ENCODE measurements at places on chromosomes 5 and 9.
A peak's percentile ranks its signal among the peaks of the same experiment; 100 is the strongest.

- DNase-seq = no peak
Observed at GRCh38 chr5:133785182-133785581, 172.8 kb upstream of the FSTL4 start.

DNA sequence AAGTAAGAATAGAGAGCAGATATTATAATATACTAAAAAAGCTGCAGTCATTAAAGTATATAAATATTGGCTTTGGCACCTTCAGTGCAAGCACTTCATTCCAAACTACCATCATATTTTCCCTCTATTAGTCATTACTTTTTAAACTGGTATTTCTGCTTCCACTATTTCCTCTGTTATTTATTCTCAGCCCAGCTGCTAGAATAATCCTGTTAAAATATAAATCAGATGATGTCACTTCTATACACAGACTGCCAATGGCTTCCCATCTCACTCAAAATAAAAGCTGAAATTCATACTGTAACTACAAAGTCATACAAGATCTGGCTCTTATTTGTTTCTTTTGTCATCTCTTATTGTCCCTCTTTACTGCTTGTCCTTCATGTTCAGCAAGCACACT lies 432.9 kb downstream of the TLE4 start:
- no peak for DNase-seq

- DNase-seq = no peak
Observed at GRCh38 chr5:154403776-154404387, 41.9 kb upstream of the SAP30L start.

GRCh38 chr5:110414360-110414759 lies 312.1 kb downstream of the TMEM232 start:
- DNase-seq = no peak

DNA sequence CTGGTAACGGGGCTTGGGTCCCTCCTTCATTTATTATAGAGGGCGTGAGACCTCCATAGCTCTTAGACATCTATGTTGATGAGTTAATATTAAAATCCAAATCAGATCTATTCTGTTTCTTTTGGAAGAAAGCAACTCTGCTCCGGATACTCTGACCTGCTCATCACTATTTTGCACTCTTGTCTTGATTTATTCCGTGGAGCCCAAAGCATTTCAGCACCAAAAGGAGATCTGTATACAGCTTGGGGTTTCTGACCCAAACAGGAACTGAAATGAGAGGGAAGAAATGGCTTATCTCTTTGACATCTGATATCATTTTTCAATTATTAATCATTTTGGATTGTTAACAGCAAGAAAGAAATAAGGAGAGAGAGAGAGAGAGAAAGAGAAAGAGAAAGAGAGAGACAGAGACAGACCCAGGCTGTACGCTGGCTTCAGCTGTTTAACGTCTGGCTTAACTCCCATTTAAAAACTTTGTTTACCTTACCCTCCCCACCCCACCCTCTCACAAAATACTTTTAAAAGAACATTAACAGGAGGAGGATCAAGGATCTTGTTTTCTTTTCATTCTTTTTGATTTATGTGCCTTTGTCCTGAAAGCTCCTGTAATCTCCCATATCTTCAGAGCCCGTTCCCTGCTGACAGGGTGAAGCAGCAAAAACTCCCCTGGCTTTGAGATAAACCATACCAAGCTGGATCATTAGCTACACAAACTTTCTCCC lies 231.4 kb upstream of the TUT7 start:
- no peak for DNase-seq

DNA sequence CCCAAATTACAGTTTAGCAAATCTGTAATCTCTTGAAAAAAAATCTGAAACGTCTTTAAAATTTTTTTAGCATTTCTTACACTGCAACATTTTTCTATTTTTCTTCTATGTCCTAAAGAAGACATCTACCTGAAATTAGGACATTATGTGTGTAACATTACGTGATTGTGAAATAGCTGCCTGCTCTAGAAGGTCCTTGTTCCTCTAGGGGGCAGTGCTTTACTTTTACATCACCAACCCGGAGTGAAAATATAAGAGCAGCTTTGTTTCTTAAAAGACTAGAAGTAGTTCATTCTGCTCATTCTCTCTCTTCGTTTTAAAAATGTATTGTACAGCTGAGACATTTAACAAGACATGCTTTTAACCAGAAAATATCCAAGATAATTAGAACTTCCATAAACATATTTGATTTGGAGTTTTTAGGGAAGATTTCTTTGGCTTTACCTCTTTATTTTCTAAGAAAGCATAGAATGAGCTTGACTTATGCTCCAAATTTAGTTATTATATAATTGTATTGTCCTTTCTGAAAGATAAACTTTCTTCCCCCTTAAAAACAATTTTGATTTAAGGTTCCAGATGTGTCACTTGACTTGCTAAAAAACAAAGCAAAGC lies 48.1 kb upstream of the RIOK2 start:
- DNase-seq = peak; percentile 1

Measured in activated CD4-positive, alpha-beta T cell treated with anti-CD3 and anti-CD28 coated beads, Interleukin-2, amount 50 U/mL, for 4 hours (primary cell).